Breast epithelium (tissue), 4 donors: ENCODE measurements at places on chromosomes 3 and 15.

- no peaks in the 10 kb centered on the region for H3K27me3 ChIP-seq
- no peak for DNase-seq
- H3K36me3 ChIP-seq, result no peaks in the 10 kb centered on the region
- H3K4me3 ChIP-seq, result no peak overlapping the region
- no peaks in the 10 kb centered on the region for H3K4me1 ChIP-seq
- H3K27ac ChIP-seq, result no peak overlapping the region
These were observed 55.6 kb upstream of the ABHD10 start for GRCh38 chr3:111923095-111923771.

GRCh38 chr3:21839176-21839575 lies 88.2 kb upstream of the ZNF385D start:
- H3K27ac ChIP-seq, result no peak overlapping the region
- no peak overlapping the region for H3K4me3 ChIP-seq
- DNase-seq, result no peak
- no peaks in the 10 kb centered on the region for H3K4me1 ChIP-seq

GRCh38 chr3:183212565-183212964 lies 40.5 kb upstream of the B3GNT5 start:
- H3K27ac ChIP-seq, result no peak overlapping the region
- H3K4me1 ChIP-seq, result no peaks in the 10 kb centered on the region
- DNase-seq, result no peak
- no peaks in the 10 kb centered on the region for H3K27me3 ChIP-seq

DNA sequence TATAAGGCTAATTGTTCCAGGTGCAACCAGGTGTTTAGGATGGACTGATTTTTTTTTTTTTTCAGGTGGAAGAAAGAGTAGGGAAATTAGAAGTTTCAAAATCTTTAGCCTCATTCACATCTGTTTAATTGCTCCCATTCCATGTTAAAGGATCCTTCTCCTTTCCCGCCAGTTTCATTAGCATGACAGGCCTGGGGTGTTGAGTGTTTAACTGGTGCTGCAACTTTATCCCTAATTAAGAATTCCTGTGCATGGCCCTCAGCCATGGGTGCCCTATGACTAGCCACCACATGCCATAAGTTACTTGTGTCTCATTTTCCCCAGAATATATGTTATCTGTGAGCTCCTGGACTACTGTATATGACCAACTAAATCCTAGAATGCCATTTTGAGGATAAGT lies 501.4 kb downstream of the NSUN3 start:
- DNase-seq, result no peak
- H3K27me3 ChIP-seq, result no peaks in the 10 kb centered on the region
- H3K4me3 ChIP-seq, result no peak overlapping the region
- H3K4me1 ChIP-seq, result no peaks in the 10 kb centered on the region
- H3K27ac ChIP-seq, result no peak overlapping the region

- no peaks in the 10 kb centered on the region for H3K27me3 ChIP-seq
- H3K36me3 ChIP-seq, result no peaks in the 10 kb centered on the region
- DNase-seq, result no peak
- no peak overlapping the region for H3K4me3 ChIP-seq
- no peak overlapping the region for H3K27ac ChIP-seq
These were observed 150.8 kb upstream of the KCNMB2 start for GRCh38 chr3:178385280-178385952.

- H3K27ac ChIP-seq, result no peak overlapping the region
- no peaks in the 10 kb centered on the region for H3K36me3 ChIP-seq
- DNase-seq, result no peak
- H3K4me1 ChIP-seq, result no peaks in the 10 kb centered on the region
These were observed 10.1 kb upstream of the FSTL1 start for GRCh38 chr3:120460862-120461261.

DNA sequence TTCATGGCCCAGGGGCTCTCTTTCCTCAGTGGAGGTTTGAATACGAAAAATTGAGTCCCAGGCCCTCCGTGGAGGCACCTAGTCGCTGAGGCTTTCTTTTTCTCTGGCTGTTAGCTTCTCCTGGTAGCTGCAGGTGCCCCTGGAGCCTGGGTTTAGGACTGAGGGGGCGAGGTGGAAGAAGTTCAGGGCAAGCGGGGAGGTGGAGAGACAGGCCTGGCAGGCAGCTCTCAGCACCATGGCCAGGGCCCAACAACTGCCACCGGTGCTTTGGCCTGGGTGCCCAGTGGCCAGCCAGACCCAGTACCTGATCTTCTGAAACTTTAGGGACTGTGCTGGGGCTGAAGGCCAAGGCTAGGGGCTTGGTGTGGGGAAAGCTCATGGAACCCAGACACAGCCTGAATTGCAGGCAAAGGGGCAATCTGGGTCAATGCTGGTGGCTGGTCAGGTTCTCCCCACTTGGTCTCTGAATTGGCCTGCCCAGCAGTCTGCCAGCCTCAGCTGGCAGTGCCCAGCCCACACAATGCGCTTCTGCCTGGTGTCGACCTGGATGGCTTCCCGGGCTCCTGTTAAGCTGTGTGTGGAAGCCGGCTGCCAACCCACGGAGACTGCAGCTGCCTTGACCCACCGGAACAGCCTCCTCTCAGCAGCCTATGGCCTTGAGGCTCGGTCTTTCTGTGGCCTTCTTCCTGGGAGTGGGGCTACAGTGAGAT lies 30.3 kb upstream of the POLG start:
- H3K4me1 ChIP-seq, result no peaks in the 10 kb centered on the region
- no peaks in the 10 kb centered on the region for H3K36me3 ChIP-seq
- no peak overlapping the region for H3K4me3 ChIP-seq
- H3K27me3 ChIP-seq, result peaks cover 37% of the 10 kb centered on the region
- no peak overlapping the region for H3K27ac ChIP-seq

DNA sequence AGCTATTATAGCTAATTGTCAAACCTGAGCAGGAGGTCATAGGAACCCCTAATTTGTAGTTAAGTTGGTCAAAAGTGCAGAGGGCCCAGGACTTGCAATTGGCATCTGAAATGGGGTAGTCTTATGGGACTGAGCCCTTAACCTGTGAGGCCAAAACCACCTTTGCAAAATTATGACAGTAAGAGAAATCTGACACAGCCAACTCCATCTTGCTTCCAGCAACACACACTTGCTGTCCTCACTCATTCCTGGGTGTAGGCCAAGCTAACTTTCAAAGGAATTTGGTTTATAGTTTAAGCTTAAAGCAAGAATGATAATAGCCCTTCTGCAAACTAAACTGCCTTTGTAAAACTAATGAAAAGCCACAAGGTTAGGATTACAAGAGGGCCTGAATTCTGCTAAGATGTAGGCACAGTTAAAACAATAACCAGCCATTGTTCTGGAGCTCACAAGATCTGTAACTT lies 57.6 kb upstream of the FRMD4B start:
- no peak overlapping the region for H3K4me3 ChIP-seq
- H3K27ac ChIP-seq, result no peak overlapping the region
- no peaks in the 10 kb centered on the region for H3K36me3 ChIP-seq
- no peaks in the 10 kb centered on the region for H3K4me1 ChIP-seq
- DNase-seq, result no peak

GRCh38 chr3:100899440-100900091 lies 93.7 kb downstream of the ABI3BP start:
- H3K36me3 ChIP-seq, result no peaks in the 10 kb centered on the region
- DNase-seq, result no peak
- no peaks in the 10 kb centered on the region for H3K4me1 ChIP-seq
- H3K27ac ChIP-seq, result no peak overlapping the region
- no peaks in the 10 kb centered on the region for H3K27me3 ChIP-seq
- H3K4me3 ChIP-seq, result no peak overlapping the region

DNA sequence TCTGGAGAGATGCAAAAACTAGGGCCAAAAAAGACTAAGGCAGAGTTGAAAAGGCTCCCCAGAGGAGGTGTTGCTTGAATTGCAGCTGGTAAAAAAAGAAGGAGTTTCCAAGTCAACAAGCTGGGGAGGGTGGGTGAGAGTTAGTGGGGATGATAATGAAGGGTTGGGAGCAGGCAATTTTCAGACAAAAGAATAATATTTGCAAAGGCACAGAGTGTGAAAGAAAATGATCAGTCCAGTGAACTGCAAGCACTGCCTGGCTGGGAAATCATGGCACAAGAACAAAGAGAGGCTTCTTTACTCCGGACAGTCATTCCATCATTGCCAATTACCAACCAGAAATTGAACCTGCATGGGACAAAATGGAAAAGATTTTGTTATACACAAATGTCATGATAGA lies 42.2 kb downstream of the C3orf85 start:
- no peak overlapping the region for H3K4me3 ChIP-seq
- no peaks in the 10 kb centered on the region for H3K4me1 ChIP-seq
- no peaks in the 10 kb centered on the region for H3K27me3 ChIP-seq
- DNase-seq, result no peak
